ENCODE measurements at places on chromosomes 2 and 18.

- DNase-seq, result no peak
Measured at GRCh38 chr2:205156457-205156856, 525.8 kb upstream of the NRP2 start.

- DNase-seq, result no peak
Measured at GRCh38 chr2:11163439-11164317, 8.4 kb downstream of the SLC66A3 start.

GRCh38 chr2:15685143-15685542 lies 93.5 kb downstream of the DDX1 start:
- no peak for DNase-seq

- DNase-seq, result no peak
Measured at GRCh38 chr2:44269831-44270230, 5.4 kb upstream of the SLC3A1 start.

Data from pulmonary artery endothelial cell (primary cell).